Cerebellar cortex (tissue), 1 donor: ENCODE measurements at places on chromosomes 6 and 20.

DNA sequence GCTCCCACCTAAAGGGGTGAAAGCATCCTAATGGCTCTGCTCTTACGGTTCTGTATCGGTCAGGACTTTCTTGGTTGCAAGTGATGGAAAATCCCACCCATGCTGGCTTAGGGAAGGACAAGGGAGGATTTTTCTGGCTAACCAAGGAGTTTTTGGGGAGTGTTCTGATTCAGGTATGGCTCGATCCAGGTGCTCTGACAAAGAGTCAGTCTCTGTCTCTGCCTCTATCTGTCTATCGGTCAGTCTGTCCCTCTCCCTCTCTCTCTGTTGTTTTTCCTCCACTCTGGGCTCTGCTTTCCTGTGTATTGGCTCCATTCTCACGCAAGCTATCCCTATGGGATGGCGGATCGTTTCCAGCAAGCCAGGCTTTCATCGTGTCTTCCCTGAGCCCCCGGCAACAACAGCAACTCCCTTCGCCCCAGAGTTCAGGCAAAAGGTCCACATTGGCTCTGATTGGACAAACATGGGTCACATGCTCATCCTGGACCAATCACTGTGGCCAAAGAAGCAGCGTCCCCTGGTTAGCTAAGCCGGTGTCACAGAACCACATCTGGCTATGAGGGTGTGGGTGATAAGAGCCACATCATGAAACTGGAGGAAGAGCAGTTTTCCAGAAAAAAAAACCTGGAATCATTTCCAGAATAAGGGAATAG lies 160.3 kb downstream of the BMP7 start:
- DNase-seq = no peak

GRCh38 chr20:22226849-22227700 lies 357.3 kb downstream of the FOXA2 start:
- DNase-seq = no peak

DNA sequence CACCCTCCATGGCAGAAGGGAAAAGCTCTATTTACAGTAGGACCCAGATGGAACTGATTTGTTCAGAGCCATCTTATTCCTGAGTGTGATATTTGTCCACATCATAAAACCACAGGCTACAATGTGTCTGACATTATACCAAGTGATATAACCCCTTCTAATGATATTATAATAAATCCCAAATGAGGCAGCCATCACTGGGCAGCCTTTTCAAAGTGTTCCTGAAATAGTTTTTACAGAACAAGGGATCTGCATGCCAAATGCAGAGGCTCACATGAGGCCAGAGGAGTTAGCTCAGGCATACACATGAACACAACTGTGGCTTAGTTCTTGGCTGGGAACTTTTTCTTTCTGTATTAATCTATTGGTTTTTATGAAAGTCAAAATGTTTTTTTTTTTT lies 207.7 kb downstream of the MAFB start:
- DNase-seq = no peak

DNA sequence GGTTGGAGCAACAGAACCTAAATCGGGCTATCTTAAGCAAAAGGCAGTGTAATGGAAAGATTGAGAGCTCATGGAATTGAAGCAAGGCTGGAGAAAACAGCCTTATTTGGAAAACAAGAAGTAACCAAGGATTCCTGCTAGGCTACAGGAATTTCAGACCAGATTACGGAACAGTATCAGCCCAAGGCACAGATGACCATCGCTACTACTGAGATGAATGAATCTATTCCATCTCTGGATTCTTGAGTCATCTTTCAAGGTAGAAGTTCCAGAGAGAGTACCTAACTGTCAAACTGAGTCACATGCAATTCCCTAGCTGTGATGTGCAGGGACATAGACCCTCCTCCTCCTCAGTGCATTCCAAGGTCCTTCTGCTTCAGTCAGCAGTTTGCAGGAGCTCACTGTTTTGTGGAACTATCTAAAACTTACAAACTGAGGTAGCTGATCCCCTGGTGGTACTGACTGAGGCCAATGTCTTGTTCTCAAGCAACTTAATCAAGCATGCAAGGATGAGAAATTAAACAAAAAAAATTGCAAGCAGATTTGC lies 62.0 kb upstream of the SMLR1 start:
- no peak for DNase-seq

DNA sequence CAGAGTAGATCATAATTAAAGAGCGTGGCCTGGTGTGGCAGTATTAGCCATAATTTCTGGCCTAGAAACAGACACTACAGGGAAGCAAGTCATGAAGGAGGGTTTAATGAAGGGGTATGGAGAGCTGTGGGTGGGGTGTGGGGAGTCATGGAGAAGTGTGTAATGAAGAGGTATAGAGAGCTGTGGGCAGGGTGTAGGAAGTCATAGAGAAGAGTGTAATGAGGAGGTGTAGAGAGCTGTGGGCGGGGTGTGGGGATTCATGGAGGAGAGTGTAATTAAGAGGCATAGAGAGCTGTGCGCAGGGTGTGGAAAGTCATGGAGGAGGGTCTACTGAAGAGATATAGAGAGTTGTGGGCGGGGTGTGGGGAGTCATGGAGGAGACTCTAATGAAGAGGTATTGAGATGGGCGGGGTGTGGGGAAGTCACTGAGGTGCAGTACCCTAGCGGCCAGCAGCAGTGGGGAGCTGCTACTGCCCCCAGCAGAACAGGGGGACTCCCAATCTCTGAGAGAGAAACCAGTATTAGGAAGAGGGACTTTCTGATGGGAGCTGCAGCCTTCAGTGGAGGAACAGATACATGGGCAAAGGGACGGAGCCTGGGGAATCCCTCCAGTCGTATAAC lies 145.4 kb upstream of the FOXA2 start:
- DNase-seq = no peak

DNA sequence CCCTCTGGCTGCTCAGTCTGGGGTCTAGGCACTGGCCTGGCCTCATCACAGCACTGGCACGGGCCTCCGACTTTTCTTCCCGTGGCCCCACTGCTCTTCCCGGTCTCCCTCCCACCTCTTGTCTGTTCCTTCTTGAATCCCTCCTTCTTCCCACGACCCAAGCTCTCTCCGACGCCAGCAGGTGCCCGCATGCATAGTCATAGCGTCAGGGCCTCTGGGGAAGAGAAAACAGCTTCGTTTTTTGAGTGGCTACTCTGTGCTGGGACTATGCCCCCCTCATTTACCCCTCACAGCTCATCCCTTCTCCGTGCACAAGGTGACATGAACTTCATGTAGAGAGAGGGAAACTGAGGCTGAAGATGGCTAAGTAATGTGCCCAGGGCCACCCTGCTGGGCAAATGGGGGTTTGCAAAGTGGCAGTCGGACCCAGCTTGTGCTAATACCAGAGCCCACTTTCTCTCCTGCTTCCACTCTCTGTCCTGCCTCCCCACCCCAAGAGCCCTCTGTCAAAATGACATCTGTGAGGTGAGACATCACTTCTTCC lies 59.2 kb downstream of the SYNJ2 start:
- no peak for DNase-seq

DNA sequence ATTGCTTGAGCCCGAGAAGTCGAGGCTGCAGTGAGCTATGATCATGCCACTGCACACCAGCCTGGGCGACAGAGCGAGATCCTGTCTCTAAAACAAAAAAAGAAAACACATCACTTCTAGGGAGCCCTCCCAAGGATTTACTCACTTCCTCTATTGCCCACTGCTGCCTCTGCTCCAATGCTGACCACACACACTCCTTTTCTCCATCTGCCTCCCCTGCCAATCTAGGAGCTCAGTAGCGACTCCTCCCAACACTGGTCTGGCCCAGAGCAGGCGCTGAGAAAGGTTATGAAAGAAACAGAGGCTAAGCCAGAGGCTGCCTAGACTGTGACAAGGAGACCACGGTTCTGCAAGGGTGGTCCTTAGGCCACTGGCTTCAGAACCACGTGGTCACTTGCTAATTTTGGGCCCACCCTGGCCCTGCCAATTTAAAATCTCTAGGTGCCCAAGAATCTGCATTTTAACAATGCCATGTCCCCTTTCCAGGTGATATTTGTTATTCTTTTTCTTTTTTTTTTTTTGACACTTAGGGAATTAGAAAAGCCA lies 1.3 kb upstream of the E2F1 start:
- no peak for DNase-seq

- DNase-seq = no peak
Observed at GRCh38 chr20:61953037-61954021, 112.4 kb downstream of the TAF4 start.

- DNase-seq = no peak
Observed at GRCh38 chr6:4907602-4908001, 96.2 kb downstream of the RPP40 start.

DNA sequence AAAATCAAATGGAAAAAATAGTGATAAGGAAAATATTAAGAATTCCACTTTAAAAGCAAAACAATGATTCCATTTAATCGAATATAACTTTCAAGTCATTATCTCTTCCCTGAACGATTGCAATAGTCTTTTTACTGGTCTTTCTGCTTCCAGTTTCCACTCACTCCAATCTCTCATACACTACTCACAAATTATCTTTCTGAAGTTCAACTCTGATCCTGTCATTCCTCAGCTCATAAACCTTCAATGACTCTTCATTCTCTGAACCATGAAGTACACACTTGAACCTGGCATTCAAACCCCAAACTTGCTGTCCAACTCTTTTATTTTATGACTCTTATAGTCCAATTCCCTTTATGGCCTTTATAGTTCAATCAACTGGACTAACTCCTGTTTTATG lies 304.1 kb upstream of the TCF21 start:
- DNase-seq = no peak

GRCh38 chr6:25223490-25223991 lies 55.6 kb upstream of the CARMIL1 start:
- peak; percentile 83 for DNase-seq

GRCh38 chr6:67353861-67354260 lies 1281.2 kb upstream of the ADGRB3 start:
- no peak for DNase-seq

DNA sequence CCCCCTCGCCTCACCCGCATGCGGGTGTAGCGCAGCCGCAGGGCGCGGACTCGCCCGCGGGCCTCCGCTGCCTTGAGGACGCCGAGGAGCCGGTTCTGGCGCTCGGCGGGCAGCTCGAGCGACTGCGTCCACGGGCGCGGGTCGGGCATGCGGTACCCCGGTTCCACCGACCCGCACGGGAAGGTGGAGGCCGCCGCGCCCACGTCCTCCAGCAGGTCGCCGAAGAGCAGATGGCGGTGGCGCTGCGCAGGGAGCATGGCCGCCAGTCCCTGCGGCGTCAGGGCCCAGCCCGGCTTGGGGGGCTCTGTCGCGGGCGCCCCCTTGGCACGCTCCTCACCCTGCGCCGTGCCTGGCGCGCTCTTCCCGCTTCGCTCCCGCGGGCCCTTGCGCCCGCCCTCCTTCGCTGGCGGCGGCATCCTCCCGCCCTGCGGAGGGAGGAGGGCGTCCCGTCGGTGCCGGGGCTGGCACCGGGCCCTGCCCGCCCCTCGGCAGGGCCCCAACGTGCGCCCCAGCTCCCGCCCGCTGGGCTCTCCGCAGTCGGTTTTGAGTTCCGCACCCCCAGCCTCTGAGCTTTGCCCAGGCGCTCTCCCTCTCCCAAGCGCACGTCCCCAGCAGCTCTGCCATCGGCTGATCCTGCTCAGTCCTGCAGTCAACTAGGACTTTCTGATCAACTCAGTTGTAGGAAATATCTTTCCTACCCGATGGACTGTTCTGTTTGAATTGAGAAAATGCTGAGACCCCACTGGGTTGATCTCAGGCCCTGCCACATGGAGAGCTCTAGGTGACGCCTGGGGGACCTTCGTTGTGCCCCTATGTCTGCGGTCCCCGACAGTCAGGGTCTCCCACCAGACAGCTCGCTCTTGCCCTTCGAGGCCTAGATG lies at the start of gene LKAAEAR1:
Gene LKAAEAR1, minus strand, starts transcription at position 595 of the 881 bp plus-strand sequence. Its CDS starts 179 bp downstream, at position 416.
- no peak for DNase-seq

DNA sequence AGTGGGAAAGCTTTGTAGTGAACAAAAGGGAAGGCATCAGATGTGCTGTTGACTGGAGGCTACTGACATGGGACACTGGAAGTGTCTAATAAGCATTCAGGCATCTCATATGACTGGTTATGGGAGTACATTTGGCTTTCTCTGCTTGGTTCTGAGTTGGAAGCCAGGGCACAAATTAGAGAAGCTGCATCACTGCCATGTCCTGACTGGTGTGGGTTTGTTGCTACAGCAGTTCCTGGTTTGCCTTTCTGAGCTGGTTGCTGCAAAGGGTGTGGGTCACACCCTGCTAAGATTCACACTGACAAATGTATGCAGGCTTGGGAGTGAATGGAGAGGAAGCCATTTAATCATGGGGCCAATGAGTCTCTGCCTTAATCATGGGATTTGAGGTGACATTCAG lies 36.2 kb upstream of the NANP start:
- DNase-seq = no peak

- no peak for DNase-seq
Observed at GRCh38 chr6:118165500-118165899, 258.4 kb downstream of the SLC35F1 start.

- no peak for DNase-seq
Observed at GRCh38 chr20:62942456-62942855, 4.5 kb downstream of the GID8 start.

DNA sequence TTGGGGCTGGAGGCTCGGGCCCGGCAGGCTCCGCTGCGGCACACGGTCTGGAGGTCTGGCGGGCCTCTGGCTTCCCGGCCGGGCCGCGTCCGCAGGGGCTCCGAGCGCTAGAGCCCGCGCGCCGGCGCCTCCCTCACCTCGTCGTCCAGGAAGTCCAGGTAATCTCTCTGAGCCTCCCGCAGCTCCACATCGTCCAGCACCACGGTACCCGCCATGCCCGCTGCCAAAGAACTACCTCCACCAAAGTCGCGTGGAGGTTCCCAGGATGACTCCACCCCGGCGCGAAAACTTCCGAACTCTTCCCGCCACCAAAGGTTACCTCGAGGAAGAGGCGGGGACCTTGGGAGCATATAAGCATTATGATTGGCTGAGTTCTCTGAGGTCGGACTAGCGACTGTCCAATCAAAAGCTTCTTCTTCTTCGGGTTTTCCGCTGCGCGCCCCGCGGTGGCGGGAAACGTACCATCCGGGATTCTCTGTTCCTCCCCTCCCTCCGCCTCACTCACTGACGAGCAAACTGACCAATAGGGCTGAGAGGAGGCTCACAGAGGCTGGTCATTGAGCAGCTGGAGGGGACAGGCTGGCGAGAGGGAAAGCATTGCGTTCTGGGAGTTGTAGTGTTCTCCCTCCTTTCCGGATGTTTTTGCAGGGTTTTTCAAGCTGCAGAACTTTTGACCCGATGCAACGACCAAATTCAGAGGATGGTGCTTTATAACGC lies at the start of gene MCM3:
Gene MCM3, minus strand, starts transcription at position 283 of the 717 bp plus-strand sequence. Its CDS starts 68 bp downstream, at position 215.
- DNase-seq = peak; percentile 100

DNA sequence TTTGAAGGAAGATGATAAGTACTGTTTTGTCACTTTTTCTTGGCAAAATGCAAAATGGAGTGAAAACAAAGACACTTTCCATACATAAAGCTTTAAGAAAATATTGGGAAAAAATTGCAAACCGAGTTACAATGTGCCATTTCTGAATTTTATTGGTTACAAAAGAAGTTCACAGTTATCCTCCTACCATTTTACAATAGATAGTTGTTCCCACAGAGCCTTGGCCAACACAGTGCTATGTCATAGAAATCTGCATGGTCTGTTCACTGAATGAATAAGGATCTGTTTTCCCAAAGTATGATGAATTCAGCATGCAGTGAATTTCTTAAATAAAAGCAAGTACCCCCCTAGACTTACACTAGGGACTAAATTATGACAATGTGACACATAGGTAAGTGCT lies 268.2 kb upstream of the POU3F2 start:
- DNase-seq = no peak

- DNase-seq = no peak
Observed at GRCh38 chr6:134721060-134721405, 228.9 kb downstream of the ALDH8A1 start.

GRCh38 chr6:162750776-162751175 lies 23.0 kb downstream of the PACRG start:
- no peak for DNase-seq

GRCh38 chr20:50957276-50957675 lies 1.1 kb downstream of the DPM1 start:
- DNase-seq = no peak

- no peak for DNase-seq
Observed at GRCh38 chr20:62321521-62321948, 18.7 kb downstream of the ADRM1 start.
